ENCODE measurements at places on chromosomes 12 and 14. TPM values are rescaled to one million over a fixed set of nuclear protein-coding genes. Genes with fewer than 3 reads are reported as not detected.

Gene KRT80
- total RNA-seq = not detected

Gene SNAPC1
- 6.9 TPM for total RNA-seq

Gene C12orf54
- total RNA-seq = not detected

Gene PSMA3
- 71.3 TPM for total RNA-seq

Gene MEG3
- total RNA-seq = 487 TPM

Gene ACSS3
- 9.2 TPM for total RNA-seq

Gene IRAK3
- 4.4 TPM for total RNA-seq

Gene TCL1B
- total RNA-seq = not detected

Gene DGLUCY
- 37.4 TPM for total RNA-seq

Gene LRRC10
- total RNA-seq = not detected

Gene BRI3BP
- total RNA-seq = 24.0 TPM

Gene NYNRIN
- 13.8 TPM for total RNA-seq

Data from diencephalon (tissue), 1 donor.